Activated T-cell treated with anti-CD3 and anti-CD28 coated beads for 24 hours (primary cell): ENCODE measurements at places on chromosomes 5 and 9.

GRCh38 chr5:121628783-121629182, 222.9 kb upstream of the FTMT start:
- DNase-seq: no peak

- DNase-seq: no peak
Observed at GRCh38 chr5:36610621-36611020, 4.2 kb downstream of the SLC1A3 start.

DNA sequence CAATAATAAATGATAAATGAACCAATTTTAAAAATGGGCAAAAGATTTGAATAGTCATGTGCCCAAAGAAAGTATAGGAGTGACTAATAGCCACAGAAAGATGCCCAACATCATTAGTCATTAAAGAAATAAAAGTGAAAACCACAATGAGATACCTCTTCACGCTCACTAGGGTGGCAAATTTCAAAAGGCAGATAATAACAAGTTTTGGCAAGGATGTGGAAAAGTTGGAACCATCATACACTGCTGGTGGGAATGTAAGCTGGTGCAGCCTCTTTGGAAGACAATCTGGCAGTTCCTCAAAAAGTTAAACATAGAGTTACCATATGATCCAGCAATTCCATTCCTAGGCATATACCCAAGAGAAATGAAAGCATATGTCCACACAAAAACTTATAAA, 1819.8 kb downstream of the MAT2B start:
- no peak for DNase-seq

- no peak for DNase-seq
Observed at GRCh38 chr9:72305102-72305546, 59.9 kb downstream of the ZFAND5 start.

DNA sequence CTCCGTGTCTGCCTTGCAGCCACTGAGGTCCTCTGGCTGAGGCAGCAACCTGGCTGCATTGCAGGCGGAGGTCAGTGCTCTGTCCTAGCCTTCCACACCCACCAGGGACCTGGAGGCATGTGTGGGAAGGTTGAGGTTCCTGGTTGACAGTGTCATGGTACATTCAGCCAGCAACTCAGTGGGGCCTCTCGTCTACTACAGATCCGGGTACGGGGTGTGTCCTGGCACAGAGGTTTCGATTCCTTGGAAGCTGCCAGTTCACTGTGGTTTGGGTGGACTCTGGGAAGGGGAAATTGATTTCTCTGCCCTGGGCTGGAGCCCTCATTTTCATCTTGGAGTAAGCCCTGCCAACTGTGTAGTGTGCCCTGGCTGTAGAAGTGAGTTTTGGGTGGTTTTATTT, 45.1 kb downstream of the PDE8B start:
- no peak for DNase-seq

GRCh38 chr5:104187656-104188055, 625.1 kb upstream of the NUDT12 start:
- no peak for DNase-seq

DNA sequence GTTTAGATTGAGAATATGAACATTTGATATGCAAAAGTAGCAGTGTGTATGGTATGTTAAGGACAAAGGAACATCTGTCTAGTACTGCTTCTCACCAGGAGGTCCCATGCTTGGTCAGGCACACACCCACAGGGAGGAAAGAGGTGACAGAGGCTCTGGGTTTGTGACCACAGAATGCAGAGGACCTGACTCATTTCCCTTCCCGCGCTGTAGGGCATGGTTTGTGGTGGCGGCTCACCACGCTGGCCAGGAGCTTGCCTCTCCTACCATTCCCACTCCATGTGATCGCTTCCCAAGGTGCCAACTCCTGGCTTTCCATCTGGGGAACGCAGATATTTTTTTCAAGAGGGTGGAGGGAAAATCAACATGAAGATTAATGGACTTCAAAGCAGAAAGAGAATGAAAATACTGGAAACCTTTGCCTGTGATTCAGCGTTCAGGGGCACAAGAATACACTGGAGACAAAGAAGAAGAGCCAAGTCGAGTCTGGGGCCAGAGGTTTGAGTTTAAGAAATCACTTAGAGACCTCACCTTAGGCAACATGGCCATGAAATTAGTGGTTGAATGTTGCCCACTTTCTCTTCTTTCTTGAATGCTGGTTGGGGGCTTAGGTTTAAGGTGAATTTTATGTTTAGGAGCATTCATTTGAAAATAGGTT, 477.8 kb downstream of the CCDC171 start:
- DNase-seq: no peak

DNA sequence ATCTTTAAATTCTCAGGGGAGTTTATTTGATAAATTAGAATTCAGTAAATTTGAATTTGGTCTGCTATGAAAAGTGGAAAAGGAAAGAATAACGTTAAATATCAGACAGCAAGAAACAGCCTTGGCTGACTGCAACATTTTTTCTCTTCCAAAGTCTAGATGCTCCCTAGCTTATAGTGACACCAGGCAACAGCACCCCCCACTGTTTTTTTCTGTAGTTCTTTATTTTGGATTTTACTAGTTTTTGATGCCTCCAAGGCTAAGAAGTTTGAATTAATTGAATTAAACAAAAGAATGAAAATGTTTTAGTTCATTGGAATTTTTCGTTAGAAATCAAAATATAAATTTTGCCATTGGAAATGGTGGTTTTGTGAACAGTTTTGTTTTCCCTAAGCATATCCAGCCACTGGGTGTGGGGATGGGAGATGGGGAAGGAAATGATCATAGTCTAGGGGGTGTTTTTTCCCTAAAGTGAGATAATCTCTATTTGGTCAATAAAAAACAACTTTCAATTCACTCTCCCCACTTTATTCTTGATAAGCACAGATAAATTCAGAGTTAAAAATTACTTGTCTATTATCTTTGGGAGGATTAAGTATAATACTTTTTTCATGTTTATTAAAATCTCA, 199.3 kb upstream of the CD180 start:
- no peak for DNase-seq

DNA sequence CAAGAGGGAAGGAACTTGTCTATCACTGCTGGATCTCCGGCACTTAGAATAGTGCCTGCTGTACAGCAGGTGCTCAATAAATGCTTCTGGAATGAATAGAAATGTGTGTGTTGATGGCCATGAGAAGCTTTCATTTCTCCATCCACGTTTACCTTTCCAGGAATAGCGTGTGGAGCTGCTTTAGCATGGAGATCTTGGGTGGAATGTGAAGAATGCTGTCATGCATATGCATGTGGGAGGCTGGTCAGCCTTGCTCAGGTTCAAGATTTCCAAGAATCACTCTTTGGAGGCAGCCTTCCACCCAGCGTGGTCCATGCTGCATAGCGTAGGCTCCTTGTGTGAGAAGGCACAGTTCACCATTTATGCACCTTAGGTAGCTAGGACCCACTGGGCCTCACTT, 19.2 kb downstream of the COL15A1 start:
- DNase-seq: no peak

DNA sequence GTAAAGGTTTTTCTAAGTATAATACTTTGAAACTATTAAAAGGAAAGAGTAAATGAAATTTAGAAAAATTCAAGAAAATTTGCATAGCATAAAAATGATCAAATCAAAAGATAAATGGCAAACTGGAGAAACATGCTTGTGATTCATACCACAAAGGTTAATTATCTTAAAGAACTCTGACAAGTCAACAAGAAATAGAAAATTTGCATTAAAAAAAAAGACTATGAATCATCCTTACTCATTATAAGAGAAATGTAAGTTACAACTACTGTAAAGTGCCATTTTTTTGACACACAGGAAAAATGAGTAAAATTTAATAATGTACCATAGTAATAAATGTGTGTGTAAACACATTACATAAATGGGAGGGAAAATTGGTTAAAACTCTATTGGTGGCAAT, 624.4 kb upstream of the C9orf72 start:
- no peak for DNase-seq

GRCh38 chr9:99046542-99047071, 58.3 kb upstream of the TGFBR1 start:
- no peak for DNase-seq

DNA sequence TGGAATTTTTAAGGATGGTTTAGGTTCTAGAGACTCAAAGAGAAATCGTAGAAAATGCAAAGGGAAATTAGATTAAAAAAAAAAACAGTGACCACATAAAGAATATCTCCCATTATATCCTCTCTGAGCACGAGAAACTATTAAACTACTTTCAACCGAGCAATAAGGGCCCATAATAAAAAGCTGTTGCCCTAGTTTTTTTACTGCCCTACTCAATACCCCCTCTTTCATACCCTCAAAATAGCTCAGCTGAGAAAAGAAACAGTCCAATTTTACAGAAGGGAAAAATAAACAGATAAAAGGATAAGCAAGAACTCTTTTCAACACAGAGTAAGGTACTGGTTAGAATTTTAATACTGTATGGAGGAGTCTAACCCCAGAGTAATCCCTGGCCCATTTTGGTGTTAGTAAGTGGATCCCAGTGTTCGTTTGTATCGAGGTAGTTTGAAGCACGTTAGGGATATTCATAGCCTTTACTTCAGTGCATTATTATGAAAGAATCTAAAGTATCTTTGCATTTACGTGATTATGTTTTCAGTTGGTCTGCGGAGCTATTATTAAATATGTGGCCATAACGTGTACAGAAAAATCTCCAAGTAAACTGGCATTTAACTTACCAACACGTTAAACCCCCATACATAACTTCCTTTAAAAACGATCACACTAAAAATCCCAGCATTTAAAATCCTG, 980 bp upstream of the RHOBTB3 start:
- DNase-seq: no peak

DNA sequence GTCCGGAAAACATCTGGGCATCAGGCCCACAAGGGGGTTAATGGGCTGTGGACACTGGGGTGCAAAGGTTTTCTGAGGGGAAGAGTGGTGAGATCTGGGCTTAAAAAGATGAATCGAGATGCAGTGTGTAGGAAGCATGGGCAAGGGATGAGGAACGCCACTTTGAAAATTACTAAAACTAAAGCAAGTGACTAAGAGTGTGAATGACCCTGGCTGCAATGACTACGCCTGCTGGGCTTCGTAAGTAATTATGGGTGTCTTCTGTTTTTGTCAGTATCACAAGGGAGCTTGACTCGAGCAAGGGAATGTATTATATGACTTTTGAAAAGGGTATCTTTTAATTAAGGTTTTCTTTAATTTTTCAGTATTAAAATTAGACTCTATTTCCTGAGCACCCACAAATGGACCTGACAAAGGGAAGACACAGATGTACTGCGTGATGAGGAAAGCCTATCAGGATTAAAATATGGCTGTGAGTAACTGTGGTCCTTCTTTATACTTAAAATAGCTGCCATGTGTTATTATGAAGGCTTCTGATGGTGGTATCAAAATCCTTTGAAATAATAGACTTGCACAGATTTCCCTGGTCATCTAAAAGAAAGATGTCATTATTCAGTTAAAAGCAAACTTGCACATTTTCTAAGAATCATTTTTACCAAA, 4.2 kb downstream of the CTXN3 start:
- DNase-seq: no peak

DNA sequence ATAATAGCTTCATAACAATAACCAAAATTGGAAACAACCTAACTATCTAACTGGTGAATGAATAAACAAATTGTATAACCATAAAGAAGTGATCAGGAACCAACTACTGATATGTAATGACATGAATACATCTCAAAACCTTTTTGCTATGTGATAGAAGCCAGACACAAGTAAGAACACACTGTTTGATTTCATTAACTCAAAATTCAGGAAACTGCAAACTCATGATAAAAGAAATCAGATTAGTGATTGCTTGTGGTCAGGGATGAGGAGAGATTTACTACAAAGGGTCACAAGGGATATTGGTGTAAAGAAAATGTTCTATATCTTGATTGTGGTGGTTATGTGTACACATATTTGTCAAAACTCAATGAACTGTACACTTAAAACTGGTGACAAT, 22.6 kb upstream of the BRINP1 start:
- DNase-seq: no peak

DNA sequence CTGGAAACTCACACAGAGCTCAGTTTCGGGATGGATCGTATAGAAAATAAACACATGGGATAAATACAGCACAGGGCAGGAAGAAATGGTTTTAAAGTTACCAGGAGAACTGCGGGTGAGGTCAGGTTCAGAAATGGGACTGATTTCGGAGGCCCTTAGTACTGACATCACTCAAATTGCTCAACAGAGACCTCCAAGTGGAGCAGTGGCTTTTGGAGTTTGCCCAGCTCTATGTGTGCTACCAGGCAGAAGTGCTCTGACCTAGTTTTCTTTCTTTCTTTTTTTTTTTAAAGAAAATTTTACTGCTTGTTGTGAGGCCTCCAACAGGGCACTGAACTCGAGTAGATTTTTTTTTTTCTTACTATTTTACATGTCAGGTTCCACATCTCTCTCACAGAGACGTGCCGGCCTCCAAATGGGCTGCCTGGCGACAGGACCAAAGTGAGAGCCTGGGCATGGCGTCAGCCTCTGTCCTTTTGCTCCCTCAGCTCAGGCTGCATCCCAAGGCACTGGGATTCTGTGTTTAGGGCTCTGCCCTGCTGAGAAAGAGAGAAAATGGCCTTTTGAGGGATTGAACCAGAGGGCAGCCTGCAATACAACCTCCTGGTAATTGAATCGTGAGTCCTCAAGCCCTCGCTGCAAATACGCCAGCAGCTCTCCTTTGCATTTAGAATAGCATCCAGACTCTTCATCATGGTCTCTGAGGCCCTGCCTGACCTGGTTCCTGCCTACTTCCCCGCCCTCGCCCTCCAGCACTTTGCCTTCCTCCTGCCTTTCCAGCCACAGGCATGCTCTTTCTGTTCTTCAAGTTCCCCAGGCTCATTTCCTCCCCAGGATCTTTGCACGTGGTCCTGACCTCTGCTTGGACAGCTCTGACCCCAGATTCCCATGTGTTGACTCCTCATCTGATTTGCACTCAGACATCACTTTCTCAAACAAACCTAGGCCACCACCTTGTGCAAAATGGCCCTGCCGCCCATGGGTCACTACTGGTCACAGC, 173.5 kb downstream of the FGF1 start:
- no peak for DNase-seq

GRCh38 chr5:7395947-7396712, at the start of gene ADCY2:
Gene ADCY2, plus strand, starts transcription at chr5:7396138. Its CDS starts 159 bp downstream, at chr5:7396297.
- DNase-seq: no peak

DNA sequence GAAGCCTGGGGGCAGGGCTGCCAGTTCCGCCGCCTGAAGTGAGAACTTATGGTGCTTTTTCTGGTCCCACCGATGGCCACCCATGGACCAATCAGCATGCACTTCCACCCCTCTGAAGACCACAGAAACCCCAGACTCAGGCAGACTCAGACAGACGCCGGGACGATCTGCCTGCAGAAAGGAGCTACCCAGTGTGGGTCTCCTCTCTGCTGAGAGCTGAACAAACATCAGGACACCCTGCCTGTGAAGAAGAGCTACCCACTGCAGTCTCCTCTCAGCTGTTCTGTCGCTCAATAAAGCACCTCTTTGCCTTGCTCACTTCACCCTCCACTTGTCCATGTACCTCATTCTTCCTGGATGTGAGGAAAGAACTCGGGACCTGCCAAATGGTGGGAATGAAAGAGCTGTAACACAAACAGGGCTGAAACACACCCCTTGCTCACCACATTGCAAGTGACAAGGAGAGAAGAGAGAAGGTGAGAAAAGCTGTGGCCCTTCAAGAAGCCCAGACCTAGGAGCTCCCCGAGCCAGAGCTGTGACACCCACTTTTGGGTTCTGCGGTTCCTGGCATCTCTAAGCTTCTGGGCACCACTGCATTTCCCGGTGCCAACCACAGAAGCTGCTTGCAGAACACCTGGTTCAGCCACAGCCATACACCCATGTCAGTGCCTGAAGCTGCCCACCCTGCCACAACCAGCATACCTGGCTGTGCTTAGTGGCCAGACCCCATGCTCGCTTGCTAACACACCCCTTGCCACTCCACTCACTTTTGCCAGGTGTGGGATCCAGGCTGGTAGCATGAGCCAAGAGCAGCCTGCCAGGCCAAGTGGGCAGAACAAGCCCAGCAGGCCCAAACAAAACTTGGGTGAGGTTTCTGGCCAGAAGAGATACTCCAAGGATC, 114.3 kb upstream of the TSLP start:
- DNase-seq: no peak
